ENCODE measurements at places on chromosomes 11 and 22.
A peak's percentile ranks its signal among the peaks of the same experiment; 100 is the strongest.

DNA sequence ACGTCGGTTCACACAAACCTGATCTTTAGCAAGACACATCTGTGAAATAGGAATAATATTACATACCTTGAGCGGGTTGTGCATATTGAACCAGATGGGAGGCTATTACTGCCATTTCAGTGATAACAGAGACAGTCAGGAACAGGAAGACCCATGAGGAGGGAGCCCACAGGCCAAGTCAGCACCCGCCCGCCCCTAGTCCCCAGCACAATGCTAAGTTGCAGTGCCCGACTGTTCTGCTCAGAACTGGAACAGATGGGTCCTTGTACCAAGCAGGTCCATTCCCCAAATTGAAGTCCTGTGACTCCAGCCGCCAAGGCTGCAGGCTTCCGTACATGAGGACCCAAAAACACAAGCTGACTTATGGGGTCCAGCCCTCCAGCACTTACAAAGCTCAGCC lies 9.3 kb downstream of the CXCR5 start:
- H3K27me3 ChIP-seq, result no peaks in the 10 kb centered on the region
- no peak overlapping the region for H3K27ac ChIP-seq
- no peak overlapping the region for H3K4me3 ChIP-seq
- peaks cover 40% of the 10 kb centered on the region for H3K4me1 ChIP-seq
- no peaks in the 10 kb centered on the region for H3K36me3 ChIP-seq

DNA sequence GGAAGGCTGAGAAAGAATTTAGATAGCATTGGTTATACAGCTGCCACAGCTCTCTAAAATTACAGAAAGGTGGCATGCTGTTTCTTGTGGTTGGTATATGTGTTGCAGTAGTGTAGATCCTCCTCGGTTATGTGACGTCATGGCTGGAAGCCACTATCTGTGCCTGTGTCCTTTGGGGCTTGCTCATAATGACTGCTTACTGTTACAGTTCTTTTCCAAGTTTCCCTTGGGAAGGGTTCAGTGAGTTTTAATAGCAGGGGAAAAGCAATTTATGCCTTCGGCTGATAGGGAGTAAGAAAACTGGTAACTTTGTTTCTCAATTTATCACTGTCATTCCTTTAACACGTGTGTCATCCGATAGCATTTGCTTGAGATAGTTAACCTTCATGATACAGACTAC lies 47.2 kb downstream of the POLD3 start:
- H3K4me3 ChIP-seq, result no peak overlapping the region
- H3K4me1 ChIP-seq, result no peaks in the 10 kb centered on the region
- no peak overlapping the region for H3K27ac ChIP-seq
- no peaks in the 10 kb centered on the region for H3K27me3 ChIP-seq

GRCh38 chr11:133900176-133901105 lies 55.1 kb upstream of the SPATA19 start:
- no peaks in the 10 kb centered on the region for H3K4me1 ChIP-seq
- no peaks in the 10 kb centered on the region for H3K27me3 ChIP-seq
- no peaks in the 10 kb centered on the region for H3K36me3 ChIP-seq
- peak; percentile 29 for DNase-seq

DNA sequence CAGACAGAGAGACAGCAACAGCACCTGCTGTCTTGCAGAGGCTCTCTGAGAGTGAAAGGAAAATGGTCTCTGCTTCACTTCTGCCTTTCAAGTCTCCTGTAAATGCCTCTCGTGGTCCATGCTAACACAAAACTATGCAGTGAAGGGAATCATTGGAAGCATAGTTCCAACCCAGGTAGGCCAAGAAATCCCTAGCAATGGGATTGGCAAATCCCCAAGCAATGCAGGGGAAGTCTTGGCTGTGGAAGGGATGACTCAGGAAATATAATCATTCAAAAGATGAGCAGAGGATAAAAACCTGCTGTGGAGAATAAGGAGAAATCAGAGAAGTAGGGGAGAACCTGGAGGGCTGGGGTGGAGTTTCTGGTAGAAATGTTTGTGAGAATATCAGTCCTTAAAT lies 216.1 kb upstream of the ZBED5 start:
- peaks cover 5% of the 10 kb centered on the region for H3K27me3 ChIP-seq
- no peaks in the 10 kb centered on the region for H3K4me1 ChIP-seq

DNA sequence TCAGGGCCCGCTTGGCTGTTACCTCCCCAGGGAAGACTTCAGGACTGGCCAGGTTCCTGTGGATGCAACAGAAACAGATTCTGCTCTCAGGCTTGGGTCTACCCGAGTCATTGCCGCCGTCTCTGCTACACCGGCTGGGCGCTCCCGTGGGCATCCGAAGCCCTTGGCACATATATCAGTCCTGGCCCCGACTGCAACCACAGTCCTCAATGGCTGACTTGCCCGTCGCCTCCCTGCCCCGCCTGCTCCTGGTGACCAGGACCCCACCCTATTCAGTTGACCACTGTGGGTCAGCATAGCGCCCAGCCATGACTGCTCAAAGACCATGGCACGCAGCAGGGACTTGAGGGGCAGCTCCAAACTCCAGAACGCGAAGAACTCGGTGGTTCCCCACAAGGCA lies 64.7 kb upstream of the SLC22A12 start:
- no peak for DNase-seq
- no peaks in the 10 kb centered on the region for H3K4me1 ChIP-seq
- H3K27ac ChIP-seq, result no peak overlapping the region
- H3K27me3 ChIP-seq, result peaks cover 13% of the 10 kb centered on the region

GRCh38 chr11:93957397-93957952 lies 63.7 kb upstream of the HEPHL1 start:
- H3K4me3 ChIP-seq, result no peak overlapping the region
- DNase-seq, result no peak
- H3K36me3 ChIP-seq, result no peaks in the 10 kb centered on the region
- H3K27ac ChIP-seq, result no peak overlapping the region
- no peaks in the 10 kb centered on the region for H3K27me3 ChIP-seq

- no peak overlapping the region for H3K4me3 ChIP-seq
- DNase-seq, result no peak
- no peaks in the 10 kb centered on the region for H3K4me1 ChIP-seq
- no peaks in the 10 kb centered on the region for H3K36me3 ChIP-seq
- H3K27me3 ChIP-seq, result no peaks in the 10 kb centered on the region
- no peak overlapping the region for H3K27ac ChIP-seq
Measured at GRCh38 chr11:3184732-3185347, 19.7 kb upstream of the OSBPL5 start.

- H3K27ac ChIP-seq, result no peak overlapping the region
- no peaks in the 10 kb centered on the region for H3K4me1 ChIP-seq
- no peaks in the 10 kb centered on the region for H3K36me3 ChIP-seq
- no peaks in the 10 kb centered on the region for H3K27me3 ChIP-seq
- DNase-seq, result no peak
Measured at GRCh38 chr22:34760276-34761008, 305.5 kb upstream of the ISX start.

- H3K27ac ChIP-seq, result no peak overlapping the region
- H3K36me3 ChIP-seq, result no peaks in the 10 kb centered on the region
- peak; percentile 90 for DNase-seq
- no peaks in the 10 kb centered on the region for H3K27me3 ChIP-seq
- peaks cover 9% of the 10 kb centered on the region for H3K4me1 ChIP-seq
Measured at GRCh38 chr11:73647459-73648100, 1.2 kb downstream of the PLEKHB1 start.

- H3K27ac ChIP-seq, result peak overlapping the region; percentile 91
- H3K4me3 ChIP-seq, result no peak overlapping the region
- H3K27me3 ChIP-seq, result no peaks in the 10 kb centered on the region
- H3K4me1 ChIP-seq, result peaks cover 8% of the 10 kb centered on the region
- no peaks in the 10 kb centered on the region for H3K36me3 ChIP-seq
Measured at GRCh38 chr22:41799486-41800347, 762 bp upstream of the CCDC134 start.

- H3K4me1 ChIP-seq, result no peaks in the 10 kb centered on the region
- no peak for DNase-seq
- no peaks in the 10 kb centered on the region for H3K27me3 ChIP-seq
- H3K27ac ChIP-seq, result no peak overlapping the region
Measured at GRCh38 chr11:40292721-40293508, 1166.5 kb downstream of the LRRC4C start.

- no peak for DNase-seq
- peaks cover 7% of the 10 kb centered on the region for H3K4me1 ChIP-seq
- H3K27ac ChIP-seq, result no peak overlapping the region
Measured at GRCh38 chr11:7591107-7591894, 77.5 kb downstream of the PPFIBP2 start.

- H3K27ac ChIP-seq, result no peak overlapping the region
- peak; percentile 76 for DNase-seq
- H3K4me3 ChIP-seq, result no peak overlapping the region
- no peaks in the 10 kb centered on the region for H3K27me3 ChIP-seq
- H3K36me3 ChIP-seq, result no peaks in the 10 kb centered on the region
Measured at GRCh38 chr11:96486890-96487611, 97.2 kb downstream of the JRKL start.

DNA sequence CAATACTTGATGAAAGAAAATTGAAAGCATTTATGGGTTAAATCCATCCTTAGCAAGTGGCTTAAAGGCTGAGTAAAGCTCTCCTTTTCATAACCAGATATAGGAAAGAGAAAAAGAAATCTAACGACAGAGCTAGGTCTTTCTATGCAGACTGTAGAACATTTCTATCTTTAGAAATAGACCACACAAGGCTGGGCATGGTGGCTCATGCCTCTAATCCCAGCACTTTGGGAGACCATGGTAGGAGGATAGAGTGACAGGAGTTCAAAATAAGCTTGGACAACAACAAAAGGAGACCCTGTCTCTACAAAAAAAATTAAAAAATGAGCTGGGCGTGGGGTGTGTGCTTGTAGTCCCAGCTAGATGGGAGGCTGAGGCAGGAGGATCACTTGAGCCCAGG lies 90.7 kb downstream of the APOL5 start:
- H3K36me3 ChIP-seq, result peaks cover 14% of the 10 kb centered on the region
- no peaks in the 10 kb centered on the region for H3K4me1 ChIP-seq
- H3K27me3 ChIP-seq, result no peaks in the 10 kb centered on the region
- no peak overlapping the region for H3K27ac ChIP-seq
- H3K4me3 ChIP-seq, result no peak overlapping the region

- H3K4me3 ChIP-seq, result no peak overlapping the region
- no peak for DNase-seq
- no peaks in the 10 kb centered on the region for H3K27me3 ChIP-seq
- H3K27ac ChIP-seq, result no peak overlapping the region
- no peaks in the 10 kb centered on the region for H3K36me3 ChIP-seq
Measured at GRCh38 chr11:34509336-34509876, 4.2 kb downstream of the ELF5 start.

- H3K4me1 ChIP-seq, result no peaks in the 10 kb centered on the region
- no peaks in the 10 kb centered on the region for H3K36me3 ChIP-seq
- no peak for DNase-seq
- H3K27me3 ChIP-seq, result no peaks in the 10 kb centered on the region
- no peak overlapping the region for H3K27ac ChIP-seq
Measured at GRCh38 chr11:92026664-92027063, 198.0 kb upstream of the FAT3 start.

GRCh38 chr22:46681010-46681409 lies 57.0 kb downstream of the CERK start:
- DNase-seq, result no peak
- no peak overlapping the region for H3K27ac ChIP-seq
- H3K4me3 ChIP-seq, result no peak overlapping the region
- H3K36me3 ChIP-seq, result peaks cover 12% of the 10 kb centered on the region
- H3K4me1 ChIP-seq, result peaks cover 4% of the 10 kb centered on the region

- no peak for DNase-seq
- no peaks in the 10 kb centered on the region for H3K4me1 ChIP-seq
- H3K4me3 ChIP-seq, result no peak overlapping the region
- H3K27me3 ChIP-seq, result peaks cover 6% of the 10 kb centered on the region
- no peaks in the 10 kb centered on the region for H3K36me3 ChIP-seq
- H3K27ac ChIP-seq, result no peak overlapping the region
Measured at GRCh38 chr22:37258005-37258752, 14.1 kb upstream of the RAC2 start.

DNA sequence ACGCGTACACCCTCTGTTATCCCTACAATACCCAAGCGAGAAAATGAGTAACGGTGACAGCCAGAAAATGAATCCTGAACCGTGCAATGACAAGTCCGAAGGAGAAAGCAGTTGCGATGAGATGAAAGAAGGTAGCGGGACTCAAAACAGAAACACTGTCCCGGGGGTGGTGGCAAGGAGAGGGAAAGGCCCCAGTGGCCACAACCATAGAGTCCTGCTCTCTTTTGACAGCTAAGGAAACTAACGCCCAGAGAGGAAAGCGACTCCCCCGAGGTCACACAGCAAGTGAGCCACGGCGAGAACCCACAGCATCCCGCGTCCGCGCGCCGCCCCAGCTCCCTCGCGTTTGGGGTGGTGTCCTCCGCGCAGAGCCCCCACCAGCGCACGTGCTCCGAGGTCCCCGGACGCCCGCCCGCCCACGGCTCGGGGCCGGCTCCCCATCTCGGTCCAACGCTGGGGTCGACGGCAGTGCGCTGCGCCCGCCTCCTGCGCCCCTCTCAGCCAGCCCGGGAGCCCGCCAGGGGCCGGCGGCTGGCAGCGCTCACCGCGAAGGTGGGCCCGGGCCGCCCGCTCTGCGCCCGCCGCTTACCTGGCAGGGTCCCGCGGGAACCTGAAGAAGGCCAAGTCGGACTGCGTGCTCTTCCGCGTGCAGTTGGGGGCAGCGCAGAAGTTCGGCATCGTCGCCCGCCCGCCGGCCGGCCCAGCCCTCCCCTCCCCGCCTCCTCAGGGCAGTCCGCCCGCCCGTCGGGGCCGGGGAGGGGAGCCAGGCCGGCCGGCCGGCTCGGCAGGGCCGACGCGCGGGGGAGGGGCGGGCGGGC lies 564 bp downstream of the THAP12 start:
- peaks cover 12% of the 10 kb centered on the region for H3K4me1 ChIP-seq
- H3K36me3 ChIP-seq, result no peaks in the 10 kb centered on the region
- H3K27me3 ChIP-seq, result no peaks in the 10 kb centered on the region
- H3K27ac ChIP-seq, result peak overlapping the region; percentile 84
- peak overlapping the region; percentile 27 for H3K4me3 ChIP-seq

- H3K27me3 ChIP-seq, result no peaks in the 10 kb centered on the region
- DNase-seq, result no peak
- peak overlapping the region; percentile 98 for H3K27ac ChIP-seq
- peaks cover 35% of the 10 kb centered on the region for H3K4me1 ChIP-seq
- H3K4me3 ChIP-seq, result peak overlapping the region; percentile 89
Measured at GRCh38 chr11:83070731-83071566, 748 bp downstream of the RAB30 start.

DNA sequence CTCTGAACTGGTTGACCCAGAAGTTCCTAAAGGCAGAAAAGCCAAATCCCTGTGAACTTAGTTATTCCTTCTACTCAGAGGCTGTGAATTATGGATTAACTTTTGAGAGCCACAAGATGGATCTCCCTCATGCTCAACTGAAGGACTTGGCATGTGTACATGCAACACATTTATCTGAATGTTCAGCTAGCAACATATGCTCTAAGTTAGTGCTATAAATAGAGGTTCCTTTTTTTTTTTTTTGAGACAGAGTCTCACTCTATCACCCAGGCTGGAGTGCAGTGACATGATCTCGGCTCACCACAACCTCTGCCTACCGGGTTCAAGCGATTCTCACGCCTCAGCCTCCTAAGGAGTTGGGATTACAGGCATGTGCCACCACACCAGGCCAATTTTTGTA lies 40.1 kb downstream of the EIF4ENIF1 start:
- peaks cover 35% of the 10 kb centered on the region for H3K36me3 ChIP-seq
- H3K27me3 ChIP-seq, result no peaks in the 10 kb centered on the region
- H3K27ac ChIP-seq, result no peak overlapping the region
- H3K4me3 ChIP-seq, result no peak overlapping the region

GRCh38 chr11:124762624-124763155 lies 600 bp upstream of the ESAM start:
- peaks cover 38% of the 10 kb centered on the region for H3K27me3 ChIP-seq
- no peak overlapping the region for H3K27ac ChIP-seq
- H3K4me1 ChIP-seq, result peaks cover 43% of the 10 kb centered on the region
- H3K36me3 ChIP-seq, result no peaks in the 10 kb centered on the region

Data from adrenal gland (tissue), 19 donors.